Adipocyte (in vitro differentiated cells): ENCODE measurements at places on chromosomes 6 and 20.

DNA sequence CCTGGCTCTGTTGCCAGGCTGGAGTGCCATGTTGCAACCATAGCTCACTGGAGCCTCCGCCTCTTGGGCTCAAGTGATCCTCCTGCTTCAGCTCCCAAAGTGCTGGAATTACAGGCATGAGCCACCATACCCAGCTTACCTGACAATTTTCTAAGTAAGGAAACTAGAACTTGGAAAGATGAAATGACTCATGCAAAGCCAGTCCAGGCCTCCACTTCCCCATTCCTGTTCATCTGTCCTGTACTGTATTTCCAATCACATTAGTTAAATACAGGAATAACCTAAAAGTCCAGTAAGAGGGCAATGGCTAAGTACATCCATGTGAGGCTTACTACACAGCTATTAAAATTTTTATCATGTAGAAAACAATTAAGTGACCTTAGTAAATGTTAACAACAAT lies 8.3 kb upstream of the ADGB start:
- DNase-seq: no peak

DNA sequence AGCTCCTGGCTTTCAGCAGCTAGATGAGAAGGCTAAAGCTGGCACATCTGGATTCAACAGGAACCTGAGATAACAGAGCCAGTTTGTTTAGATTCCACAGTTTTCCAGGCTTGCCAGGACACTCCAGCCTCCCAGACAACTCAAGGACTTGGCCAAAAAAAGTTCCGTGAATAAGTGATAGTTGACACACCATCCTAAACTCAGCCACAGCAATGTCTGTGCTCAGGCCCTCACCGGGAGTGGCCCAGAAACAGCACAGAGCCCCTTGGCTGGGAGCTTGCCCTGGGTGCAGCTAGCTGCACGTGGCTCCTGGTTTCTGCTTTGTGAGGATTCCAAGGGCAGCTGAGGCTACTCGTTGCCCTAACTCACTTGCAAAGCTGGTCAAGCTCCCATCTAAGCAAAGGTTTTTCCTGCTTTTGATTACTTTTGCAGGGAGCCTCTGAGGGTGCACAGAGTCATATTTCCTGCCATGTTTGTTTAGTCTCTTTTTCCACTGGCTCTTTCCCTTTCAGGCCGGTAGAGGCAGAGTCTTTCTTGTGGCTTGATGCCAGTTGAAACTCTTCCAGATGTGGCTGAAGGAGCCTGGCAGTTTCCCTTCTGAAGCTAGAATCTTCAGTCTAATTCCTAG lies 118.3 kb upstream of the ECI2 start:
- peak; percentile 83 for DNase-seq

DNA sequence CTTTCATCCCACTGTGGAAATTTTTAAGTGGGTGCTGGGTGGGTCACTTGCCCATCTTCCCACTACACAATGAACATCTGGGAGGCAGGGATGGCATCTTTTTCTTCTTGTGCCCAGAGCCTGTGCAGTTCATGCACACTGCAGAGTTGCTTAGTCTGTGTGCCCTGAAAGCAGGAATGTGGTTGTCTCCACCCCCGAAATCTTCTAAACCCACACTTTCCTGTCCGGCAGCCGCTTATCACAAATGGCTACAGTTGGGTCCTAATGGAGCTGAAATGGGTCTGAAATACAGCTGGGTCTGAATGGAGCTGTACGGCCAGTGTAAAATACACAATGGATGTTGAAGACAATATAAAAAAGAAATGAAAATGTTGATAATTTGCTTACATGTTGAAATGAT lies 112.1 kb upstream of the PMEPA1 start:
- no peak for DNase-seq

GRCh38 chr6:70396163-70396562 lies 17.1 kb upstream of the FAM135A start:
- DNase-seq: no peak

- no peak for DNase-seq
Observed at GRCh38 chr6:148874698-148875293, 128.0 kb downstream of the UST start.

- no peak for DNase-seq
Observed at GRCh38 chr6:87071683-87072082, 23.2 kb downstream of the CGA start.

DNA sequence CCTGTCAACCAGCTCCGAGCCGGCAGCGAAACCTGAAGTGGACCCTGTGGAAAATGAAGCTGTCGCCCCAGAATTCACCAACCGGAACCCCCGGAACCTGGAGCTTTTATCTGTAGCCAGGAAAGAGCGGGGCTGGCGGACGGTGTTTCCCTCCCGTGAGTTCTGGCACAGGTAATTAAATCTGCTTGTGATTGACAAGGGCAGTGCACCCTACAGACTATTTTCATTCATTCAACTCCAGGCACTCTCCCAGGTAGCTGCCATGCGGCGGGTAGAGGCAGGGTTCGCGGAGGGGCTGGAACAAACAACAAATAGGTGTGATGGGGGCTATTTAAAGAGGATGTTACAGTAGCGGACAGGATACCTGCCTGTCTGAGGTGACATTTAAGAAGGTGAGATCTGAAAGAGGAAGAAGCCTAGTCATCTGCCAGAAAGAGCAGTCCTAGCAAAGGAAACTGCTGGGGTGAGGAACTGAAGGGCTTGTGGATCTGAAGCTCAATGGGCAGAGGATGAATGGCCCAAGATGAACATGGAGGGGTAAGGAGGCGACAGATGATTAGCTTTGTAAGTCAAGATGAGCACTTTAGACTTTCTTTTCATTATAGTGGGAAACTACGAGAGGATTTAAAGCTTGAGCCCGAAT lies 810 bp downstream of the MRPL18 start:
- DNase-seq: no peak

DNA sequence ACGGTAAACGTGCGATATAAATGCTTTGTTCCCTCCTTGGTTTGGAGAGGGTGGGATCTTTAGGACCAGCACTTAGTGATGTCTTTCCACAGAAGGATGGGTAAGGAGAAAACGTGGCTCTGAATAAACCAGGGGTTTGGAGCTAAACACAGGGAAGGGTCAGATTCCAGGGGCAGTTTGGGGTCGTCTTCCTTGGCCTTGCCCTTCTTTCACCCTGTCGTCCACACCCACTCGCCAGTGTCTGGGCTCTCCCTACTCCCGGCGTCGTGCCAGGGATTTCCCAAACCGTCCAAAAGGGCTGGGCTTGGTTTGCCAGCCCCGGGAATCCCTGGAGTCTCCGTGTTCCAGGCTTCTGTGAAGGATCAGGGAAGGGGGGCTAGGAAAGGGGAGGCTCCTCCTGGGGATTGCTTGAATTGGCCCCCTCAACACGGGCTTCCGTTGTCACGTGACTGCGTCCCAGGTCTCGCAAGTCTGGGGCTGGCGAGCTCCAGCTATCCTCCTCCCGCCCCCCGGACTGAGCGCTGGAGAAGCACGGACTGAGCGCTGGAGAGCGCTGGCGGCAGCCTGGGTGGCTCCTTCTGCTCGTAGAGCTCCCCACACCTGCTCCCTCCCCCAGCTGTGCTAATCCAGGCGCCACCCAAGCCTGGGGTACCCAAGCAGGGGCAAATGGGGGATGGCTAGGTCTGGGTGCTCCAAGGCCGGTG lies 9.4 kb upstream of the ARMC12 start:
- DNase-seq: peak; percentile 88

DNA sequence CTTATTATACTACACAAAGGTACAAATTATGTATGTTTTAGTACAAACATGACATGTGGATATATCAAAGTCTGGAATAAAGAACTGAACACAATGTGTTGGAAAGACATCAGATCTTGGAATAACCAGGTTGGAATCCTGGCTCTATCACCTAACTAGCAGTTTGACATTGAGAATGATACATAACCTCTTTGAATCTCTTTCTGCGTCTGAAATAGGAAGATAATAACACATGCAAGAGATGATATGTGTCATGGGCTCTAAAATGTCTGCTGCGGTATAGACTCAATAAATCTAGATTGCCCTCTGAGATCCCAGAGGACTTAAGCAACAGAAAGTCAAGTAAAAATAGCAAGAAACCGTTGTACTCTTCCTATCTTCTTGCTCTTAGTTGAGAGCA lies 66.8 kb upstream of the CCN2 start:
- DNase-seq: no peak

DNA sequence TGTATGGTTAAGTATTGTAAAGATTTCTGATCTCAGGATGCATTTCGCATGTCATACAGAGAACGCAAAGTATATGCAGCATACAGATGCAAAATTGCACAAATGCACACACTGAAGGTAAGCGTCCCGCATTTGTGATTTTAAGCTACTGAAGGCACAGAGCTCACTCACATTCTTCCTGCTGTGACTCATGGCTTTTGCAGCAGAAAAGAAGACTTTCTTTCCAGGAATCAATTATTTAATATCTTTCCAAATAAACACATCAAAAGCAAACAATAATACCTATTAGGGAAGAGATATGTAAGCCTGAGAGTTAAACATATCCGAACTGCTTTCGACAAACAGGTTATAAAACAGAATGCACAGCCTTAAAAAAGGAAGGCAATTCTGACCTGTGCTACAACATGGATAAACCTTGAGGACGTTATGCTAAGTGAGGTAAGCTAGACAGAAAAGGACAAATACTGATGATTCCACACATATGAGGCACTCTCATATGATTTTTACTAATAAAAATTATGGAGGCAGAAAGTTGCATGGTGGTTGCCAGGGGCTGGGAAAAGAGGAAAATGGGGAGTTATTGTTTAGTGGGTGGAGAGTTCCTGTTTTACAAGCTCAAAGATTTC lies 109.0 kb downstream of the TFAP2A start:
- DNase-seq: peak; percentile 7

GRCh38 chr6:118589649-118590365 lies 41.7 kb downstream of the PLN start:
- no peak for DNase-seq

DNA sequence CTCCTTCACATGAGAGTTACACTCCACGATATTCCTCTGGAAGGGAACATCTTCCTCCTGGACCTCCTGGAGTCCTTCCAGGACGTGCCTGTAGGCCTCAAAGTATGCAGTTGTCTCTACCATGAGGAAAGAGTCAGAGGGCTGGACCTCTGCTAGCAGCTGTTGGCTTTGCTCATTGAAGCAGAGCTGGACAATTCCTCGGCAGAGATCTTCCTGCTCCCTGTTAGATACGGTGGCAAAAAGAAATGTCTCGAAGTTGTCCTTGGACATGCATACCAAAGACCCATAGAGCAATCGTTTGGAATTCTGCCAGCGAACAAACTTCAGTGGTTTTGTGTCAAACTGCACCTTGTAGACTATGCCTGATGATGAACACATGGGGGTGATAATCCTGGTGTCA lies 7.7 kb downstream of the ZNFX1 start:
- no peak for DNase-seq

DNA sequence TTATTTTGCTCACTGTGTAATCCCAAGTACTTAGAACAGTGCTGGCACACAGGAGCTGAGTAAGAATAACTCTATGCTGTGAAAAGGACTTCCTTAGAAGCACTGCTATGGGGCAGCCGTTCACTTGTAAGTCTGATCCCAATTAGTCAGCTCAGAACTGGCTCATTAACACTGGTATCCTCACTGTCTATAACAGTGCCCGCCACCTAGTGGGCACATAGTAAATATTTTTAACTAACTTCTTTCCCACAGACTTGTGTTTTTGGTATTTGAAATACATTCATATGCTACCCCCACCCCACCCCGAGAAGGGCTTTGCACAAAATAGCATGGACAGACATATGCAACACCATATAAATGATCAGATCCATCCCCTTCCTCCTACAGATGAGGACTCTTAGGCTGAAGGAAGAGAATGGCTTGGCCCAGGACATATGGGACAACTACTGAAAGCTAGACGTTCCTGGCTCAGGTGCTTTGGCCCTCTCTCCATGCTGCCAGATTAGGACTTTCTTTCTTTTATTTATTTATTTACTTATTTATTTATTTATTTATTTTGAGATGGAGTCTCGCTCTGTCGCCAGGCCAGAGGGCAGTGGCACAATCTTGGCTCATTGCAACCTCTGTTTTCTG lies 47.1 kb downstream of the DST start:
- peak; percentile 74 for DNase-seq

GRCh38 chr6:136410201-136411024 lies 120.8 kb upstream of the BCLAF1 start:
- DNase-seq: peak; percentile 19

- peak; percentile 4 for DNase-seq
Observed at GRCh38 chr6:95248499-95248898, 328.8 kb upstream of the MANEA start.

- peak; percentile 79 for DNase-seq
Observed at GRCh38 chr6:39980839-39981580, 46.7 kb upstream of the MOCS1 start.

- DNase-seq: no peak
Observed at GRCh38 chr6:4772750-4773149, 3.5 kb upstream of the CDYL start.

- no peak for DNase-seq
Observed at GRCh38 chr6:55958790-55959189, 83.4 kb upstream of the BMP5 start.

DNA sequence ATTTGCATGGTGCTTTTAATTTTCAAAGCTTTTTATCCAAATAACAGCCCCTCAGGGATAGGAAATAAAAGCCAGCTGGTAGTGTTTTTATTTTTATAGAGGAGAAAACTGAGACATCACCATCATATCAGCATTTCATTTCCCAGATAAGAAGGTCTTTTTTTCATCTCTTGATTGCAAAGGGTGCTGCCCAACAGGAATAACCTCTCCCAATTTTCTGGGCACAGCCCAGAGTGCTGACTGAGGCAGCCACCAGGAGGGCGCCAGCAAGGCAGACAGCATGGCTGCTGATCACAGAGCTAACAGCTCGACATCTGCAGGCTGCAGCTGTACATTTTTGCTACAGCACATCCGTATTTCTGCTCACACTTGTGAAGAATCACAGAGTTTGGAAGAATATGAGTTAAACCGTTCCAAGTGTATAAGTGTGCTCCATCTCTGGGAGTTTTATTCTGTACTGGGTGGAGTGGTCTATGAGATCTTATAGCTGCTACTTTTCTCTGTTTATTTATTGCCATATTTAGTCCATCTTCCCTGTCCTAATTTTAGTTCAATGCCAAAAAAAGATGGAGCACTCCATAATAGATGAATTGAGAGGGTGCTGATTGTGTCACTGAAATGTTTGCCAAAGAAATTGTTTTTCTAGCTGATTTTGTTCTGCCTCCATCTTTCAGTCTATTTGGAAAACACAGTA lies 85.5 kb upstream of the C20orf144 start:
- DNase-seq: no peak

- no peak for DNase-seq
Observed at GRCh38 chr6:117309069-117309468, 43.7 kb downstream of the VGLL2 start.

DNA sequence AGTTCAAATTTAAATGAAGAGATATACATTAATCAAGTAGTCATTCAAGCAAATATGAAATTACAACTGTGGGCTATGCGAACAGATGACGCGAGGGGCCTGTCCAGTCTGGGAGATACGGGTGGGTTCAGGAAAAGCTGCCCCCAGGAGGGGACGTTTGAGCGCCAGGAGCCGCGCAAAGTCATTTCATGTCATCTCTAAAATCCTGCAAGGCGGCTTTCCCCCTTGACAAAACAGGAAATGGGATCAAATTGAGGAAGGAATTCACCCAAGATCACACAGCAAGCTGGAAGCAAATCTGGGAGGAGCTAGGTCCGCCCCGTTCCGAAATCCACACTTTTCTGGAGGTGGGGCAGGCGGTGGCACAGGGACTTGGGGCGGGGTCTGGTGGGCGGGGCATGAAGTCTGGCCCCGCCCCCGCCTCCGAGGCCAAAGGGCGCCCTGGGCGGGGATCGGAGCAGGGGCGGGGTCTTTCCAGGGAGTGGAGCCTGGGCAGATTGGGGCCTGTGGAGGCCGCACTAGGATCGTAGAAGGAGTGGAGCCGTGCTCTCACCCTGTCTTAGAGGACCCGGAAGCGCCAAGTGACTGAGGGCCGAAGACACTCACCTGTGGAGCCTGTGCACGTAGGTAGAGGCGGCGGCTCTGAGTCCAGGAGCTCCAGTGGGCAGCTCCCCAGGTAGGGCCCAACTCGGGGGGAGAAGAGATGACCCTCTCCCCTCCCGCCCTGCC lies at the start of gene LPIN3:
Gene LPIN3 (plus strand): TSS at position 495 of the 729 bp plus-strand sequence. CDS start 4,983 bp downstream, outside the sequence.
- peak; percentile 78 for DNase-seq
